ENCODE measurements at places on chromosomes 12 and 14.

DNA sequence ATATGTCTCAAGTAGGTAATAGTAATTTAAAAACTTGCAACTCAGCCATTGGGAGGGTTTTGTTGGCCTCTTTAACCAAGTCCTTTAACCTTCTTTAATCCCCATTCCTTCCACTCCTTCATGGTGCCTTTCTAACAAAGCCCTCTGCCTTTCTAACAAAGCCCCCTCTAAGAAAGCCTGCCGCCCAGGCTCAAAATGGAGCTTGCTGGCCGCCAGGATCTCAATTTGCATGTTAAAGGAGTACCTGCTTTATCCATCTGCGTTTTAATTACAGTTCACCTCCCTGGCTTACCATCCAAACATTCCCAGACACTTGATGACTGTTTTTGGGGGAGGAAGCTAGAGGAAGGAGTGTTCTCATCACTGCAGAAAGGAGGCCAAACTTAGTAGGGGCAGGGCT is 183.4 kb downstream of the PTPN11 start:
- no peak for DNase-seq

DNA sequence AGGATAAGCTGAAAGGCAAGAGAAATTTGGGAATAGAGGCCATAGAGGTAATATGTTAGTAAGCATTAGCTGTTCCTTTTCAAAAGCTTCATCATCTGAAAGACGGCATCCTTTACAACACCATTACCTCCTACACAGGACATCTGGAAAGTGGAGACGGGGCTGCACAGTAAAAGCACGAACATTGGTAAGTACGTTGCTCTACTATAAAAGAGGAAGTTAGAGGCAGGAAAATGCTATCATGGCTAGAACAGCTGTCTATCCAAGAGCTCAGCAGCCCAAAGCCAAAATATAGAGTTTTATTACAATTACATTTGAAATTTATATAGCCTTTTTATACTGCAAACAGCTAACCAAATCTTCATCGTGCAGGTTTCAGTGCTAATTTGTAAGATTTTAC is 172.3 kb upstream of the GRIP1 start:
- DNase-seq: no peak

GRCh38 chr12:90229407-90230170 is 521.0 kb upstream of the ATP2B1 start:
- no peak for DNase-seq

DNA sequence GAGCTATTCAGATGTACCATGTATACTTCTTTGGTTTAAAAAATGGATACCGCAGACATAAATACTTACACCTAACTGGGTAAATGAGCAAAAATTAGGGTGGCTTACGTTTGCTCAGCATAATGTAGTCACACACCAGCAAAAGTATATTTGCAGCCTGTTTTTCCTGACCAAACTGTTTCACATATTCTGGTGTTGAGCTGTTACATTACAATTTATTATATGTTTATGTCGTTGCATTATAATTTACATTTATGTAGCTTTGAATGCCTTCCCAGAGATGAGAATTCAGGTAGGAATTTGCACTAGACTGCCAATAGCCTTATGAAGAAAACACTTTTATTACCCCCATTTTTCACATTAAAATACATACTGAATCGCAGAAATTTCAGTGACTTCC is 183.3 kb downstream of the PTPRO start:
- no peak for DNase-seq

DNA sequence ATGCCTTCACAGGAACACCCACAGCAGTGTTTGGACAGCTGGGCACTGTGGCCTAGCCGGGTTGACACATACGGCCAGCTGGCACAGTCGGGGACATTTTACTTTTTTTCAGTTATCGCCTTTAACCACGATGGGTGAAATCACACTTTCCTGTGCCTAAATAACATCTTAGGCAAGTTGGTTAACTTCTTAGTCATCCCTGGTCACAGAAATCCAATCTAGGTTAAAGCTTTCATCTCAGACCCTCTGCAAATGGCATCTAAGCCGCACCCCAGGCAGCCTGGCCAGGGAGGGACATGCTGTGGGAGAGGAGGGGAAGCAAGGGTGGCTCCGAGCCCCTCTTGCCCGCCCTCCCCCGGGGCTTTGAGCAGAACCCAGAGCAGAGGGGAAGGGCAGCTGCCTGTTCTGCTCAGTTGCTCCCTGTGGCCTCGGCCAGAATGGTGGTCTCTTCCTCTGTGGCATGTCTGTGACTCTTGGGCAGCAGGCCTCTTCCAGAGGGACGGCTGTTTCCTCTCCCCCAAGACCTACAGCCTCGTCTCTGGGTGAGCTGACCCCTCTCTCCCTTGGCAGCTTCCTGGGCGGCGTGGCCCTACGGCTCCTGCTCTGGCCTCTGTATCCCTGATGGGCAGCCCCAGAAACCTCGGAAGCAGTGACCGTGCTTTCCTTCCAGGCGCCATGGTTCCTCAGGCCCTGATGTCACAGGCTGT is 85.4 kb upstream of the DYNC1H1 start:
- DNase-seq: no peak

GRCh38 chr12:11978726-11979384 is 91.9 kb upstream of the BCL2L14 start:
- no peak for DNase-seq

DNA sequence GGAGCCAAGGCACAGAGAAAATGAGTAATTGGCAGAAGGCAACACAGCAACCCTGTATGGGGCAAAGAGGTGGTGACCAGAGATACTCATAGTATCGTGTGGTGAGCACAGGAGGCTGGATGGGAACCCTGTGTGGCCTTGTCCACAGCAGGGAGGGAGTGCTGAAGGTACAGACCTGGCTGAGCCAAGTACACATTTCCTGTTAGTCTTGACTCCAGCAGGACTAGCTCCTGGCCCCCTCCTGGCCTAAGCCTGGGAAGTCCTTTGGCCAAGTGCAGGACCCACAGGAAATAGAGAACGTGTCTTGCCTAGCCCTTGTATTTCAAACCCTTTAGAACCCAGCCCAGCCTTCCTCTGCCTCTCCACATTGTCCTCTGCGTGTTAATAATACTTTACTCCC is 289.8 kb upstream of the PWP1 start:
- DNase-seq: no peak

- DNase-seq: no peak
These were observed 23.3 kb downstream of the C14orf132 start for GRCh38 chr14:96062506-96062905.

- DNase-seq: no peak
These were observed 32.9 kb downstream of the FIGNL2 start for GRCh38 chr12:51815571-51815970.

GRCh38 chr14:82345184-82345583 is 811.5 kb upstream of the SEL1L start:
- DNase-seq: no peak

- no peak for DNase-seq
These were observed 7.7 kb downstream of the RARG start for GRCh38 chr12:53224061-53224896.

DNA sequence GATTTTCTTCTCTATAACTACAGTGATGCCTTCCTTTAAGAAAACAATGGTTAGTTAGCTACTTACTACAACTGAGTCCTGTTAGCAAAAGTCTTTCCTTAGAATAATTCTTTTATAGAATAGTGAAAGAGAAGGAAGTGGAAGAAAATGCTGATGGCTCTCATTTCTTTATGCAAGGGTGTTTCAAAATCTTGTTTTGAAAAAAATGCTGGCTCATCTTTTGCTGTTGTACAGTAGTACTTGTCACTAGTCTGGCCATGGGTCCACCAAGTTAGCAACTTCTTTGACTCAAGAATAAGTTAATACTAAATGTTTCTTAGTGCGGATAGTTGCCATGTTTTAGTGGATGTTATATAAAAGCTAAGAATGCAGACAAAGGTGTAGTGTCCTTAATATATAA is 225.4 kb downstream of the PTPRO start:
- no peak for DNase-seq

DNA sequence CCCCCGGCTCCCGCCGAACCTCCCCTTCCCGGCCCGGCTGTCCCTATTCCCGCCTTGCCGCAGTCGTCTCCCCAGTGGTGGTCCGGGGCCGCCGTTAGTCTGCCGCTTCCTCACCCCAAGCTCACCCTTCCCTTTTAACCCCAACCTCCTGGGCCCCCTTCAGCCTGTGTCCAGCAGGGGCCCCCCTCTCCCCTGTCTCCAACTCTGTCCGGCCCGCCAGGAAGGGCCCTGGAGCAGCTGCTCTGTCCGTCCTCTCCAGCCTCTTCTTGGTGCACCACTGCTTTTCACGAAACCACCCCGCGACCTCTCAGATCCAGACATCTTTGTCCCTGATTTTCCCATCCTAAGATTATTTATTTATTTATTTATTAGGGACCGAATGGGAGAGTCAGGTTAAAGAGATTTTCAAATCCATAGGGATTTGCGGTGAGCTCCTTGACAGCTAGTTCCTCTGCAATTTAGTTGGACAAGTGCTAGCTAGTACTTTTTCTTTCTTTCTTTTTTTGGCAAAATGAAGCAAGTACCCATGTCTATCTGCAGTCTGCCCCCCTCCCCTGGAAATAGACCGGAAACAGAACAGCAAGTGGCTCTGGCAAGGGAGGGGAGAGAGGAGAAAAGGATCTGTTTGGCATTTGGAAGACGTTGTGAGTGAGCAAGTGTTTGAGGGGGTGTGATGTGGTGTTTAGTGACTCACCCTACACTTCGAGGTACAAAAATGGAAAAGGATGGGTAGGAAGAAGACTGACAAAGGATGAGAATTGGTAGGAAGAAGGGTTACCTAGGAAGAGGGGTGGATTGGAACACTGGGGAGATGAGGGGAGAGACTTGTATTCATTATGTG is 632 bp downstream of the UBR7 start:
- no peak for DNase-seq

- no peak for DNase-seq
These were observed 31.7 kb upstream of the EVL start for GRCh38 chr14:100033347-100034075.

GRCh38 chr14:76810953-76811400 is 1.7 kb downstream of the ANGEL1 start:
- DNase-seq: no peak

- no peak for DNase-seq
These were observed 56.4 kb downstream of the LRRC74A start for GRCh38 chr14:76882651-76883050.

DNA sequence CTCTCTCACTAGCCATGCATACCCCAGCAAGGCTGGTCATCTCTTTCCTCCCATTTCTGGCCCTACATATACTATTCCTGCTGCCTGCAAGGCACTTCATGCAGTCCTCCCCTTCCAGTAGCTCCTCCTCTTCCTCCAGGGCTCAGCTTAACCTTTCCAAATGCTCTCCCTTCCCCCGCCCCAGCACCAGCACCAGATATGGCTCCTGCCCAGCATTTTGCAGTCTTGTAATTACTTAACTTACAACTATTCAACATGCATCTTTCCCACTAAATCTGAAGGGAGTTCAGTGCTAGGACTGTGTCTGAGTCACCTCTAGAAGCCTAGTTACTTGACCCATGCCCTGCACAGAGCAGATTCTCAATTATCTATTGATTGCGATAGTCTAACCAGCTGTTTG is 1.8 kb upstream of the FBXO21 start:
- no peak for DNase-seq

DNA sequence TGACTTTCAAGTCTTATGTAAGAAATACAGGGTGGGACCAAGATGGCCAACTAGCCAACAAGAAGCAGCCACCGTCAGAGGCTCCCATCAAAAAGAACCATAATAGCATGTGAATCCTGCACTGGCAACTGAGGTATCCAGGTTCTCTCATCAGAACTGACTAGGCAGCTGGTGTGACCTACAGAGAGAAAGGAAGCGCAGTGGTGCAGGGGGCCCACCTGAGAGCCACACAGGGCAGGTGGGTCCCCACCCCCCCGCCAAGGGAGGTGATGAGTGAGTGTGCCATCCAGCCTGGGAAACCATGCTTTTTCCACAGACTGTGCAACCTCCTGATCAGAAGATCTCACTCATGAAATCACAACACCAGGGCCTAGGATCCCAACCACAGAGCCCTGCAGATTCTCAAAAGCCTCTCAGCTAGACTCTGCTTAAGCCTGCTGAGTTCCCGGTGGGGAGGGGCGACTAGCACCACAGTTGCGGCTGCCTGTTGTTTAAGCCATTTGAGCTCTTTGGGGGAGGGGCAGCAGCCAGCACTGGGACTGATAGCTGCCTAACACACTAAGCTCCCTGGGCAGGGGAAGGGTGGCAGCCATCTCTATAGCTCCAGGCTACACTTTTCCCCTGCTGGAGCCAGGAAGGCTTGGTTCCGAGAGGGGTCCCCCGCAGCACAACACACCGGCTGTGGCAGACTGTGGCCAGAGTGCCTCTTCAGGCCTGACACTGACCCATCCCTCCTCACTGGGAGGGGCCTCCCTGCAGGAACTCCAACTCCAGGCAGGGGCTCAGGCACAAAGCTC is 75.3 kb downstream of the GARIN6 start:
- no peak for DNase-seq

- no peak for DNase-seq
These were observed 118.6 kb upstream of the RTL1 start for GRCh38 chr14:101022121-101022520.

GRCh38 chr12:16674885-16675284 is 68.9 kb upstream of the LMO3 start:
- no peak for DNase-seq

GRCh38 chr14:21070610-21071224 is 613 bp downstream of the ARHGEF40 start:
- DNase-seq: no peak

DNA sequence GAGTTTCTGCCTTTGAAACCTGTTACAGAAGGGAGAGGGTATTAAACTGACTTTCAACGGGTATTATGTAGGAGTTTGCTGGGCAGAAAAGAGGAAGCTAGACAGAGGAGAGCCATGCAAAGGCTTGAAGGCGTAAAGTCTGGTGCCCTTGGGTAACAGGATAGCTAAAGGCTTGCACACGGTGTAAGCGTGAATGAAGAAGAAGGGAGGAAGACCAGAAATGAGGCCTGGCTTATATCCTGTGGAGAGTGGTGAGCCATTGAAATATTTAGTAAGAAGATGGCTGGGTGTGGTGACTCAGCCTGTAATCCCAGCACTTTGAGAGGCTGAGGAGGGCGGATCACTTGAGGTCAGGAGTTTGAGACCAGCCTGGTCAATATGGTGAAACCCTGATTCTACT is 22.6 kb downstream of the SUDS3 start:
- DNase-seq: no peak

DNA sequence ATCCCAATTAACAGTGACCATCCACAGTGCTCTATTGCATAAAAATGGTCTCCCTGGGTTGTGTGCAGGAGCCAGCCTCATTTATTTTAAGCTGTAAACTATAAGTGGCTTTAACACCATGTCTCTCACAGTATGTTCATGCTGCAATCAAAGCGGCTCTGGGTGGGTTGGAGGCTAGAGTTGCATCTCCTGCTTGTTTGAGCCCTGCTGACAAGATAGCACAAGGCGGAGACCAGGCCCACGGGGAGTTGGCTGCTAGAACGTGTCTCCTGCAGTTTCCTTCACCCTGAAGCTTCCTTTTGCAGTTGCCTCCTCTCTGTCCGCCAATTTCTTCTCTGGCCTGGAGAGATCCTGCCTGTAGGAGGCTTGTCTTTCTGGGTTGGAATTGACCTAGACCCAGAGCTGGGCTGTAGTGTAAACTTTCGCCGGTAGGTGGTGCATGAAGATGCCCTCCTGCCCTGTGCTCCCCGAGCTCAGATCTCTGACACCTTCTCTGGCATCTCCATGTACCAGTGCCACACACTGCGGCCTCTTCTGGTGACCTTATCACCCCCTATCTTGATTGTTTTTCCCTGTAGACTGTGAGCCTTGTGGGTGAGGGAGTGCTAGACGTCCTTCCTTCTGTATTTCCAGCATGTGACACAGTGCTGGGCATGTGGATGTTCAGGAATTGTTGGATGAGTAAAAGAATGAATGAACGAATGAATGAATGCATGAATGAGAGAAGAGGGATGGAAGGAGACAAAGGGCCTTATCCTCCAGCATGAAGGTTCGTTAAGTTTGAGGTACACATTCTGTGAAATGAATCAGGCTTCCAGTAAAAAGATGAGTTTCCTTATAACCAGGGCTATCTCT is 10.4 kb downstream of the OTUB2 start:
- DNase-seq: no peak

- no peak for DNase-seq
These were observed 35.6 kb upstream of the UBC start for GRCh38 chr12:124949779-124950728.

Measured in esophagus squamous epithelium (tissue), 5 donors.